ENCODE measurements at places on chromosomes 13 and 19. TPM values are rescaled to one million over a fixed set of nuclear protein-coding genes. Genes with fewer than 3 reads are reported as not detected.

DNA sequence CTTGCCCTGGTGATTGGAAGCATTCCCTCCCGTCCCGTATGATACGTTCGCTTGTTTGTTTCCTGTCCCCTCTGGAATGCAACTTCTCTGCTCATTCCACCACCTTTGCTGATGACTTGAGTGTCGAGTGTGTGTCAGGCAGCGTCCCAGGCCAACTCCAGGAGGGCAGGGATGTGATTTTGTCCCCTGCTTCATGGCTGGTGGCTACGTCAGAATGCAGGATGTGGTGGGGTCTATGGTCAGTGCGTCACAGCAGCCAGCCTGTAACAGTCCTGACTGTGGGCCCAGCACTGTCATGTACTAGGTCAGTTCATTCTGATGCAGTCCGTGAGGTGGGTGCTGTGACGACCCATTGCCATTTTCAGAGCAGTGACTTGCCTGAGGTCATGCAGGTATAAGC is 16.2 kb downstream of the BRSK1 start:
- no peak for DNase-seq

GRCh38 chr19:17726964-17727773 is 7.9 kb downstream of the MAP1S start:
- no peak for DNase-seq

- DNase-seq, result no peak
Measured at GRCh38 chr19:18644196-18645034, 7.6 kb downstream of the KLHL26 start.

DNA sequence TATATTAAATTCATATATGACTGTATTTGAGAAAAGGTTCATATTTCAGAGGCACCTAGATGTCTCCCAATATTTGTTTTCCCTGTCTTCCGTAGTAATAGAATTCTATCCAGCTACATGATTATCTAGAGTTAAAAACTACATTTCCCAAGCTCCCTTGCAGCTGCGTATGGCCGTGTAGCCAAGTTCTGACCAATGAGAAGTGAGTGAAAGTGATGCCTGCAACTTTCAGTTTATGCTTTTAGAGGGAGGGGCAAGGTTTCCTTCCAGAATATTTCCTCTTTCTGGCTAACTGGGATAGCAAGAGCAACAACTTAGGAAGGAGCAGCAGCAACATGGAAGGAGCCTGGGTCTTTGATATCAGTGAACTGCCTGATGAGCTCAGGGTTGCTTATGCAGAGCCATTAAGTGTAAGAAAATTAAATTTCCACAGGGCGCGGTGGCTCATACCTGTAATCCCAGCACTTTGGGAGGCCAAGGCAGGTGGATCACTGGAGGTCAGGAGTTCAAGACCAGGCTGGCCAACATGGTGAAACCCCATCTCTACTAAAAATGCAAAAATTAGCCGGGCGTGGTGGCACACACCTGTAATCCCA is 23.2 kb upstream of the CYP2A13 start:
- no peak for DNase-seq

DNA sequence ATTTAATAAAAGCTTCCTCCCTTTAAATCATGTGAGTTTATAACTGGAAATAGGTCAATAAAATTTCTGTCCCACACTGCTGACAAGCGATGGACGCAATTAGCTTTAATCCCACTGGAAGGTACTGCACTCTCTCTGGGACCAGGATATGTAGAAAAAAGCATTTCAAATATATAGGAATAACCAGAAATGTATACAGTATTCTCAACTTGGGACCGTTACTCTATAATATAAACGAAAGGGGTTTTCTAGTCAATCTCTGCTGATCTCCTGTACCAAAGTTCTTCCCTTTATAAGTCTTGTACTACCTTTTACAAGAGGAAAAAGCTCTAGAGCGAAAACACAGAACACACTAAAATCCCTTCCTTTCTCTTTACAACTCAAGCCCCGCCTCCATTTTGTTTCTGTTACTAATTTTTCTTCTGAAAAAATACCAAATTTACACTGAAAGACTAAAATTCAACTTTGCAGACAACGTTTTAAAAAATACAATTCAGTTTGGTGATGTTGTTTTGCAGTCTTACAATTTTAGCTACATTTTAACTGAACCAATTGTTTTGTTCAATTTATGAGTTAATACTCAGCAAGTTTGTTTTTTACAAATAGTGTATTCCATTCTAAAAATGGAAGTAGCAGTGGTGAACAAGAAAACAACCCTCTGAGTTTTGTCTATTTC is 1.7 kb upstream of the USPL1 start:
- no peak for DNase-seq

GRCh38 chr19:38394488-38394887 is 6.0 kb downstream of the SPRED3 start:
- peak; percentile 43 for DNase-seq

DNA sequence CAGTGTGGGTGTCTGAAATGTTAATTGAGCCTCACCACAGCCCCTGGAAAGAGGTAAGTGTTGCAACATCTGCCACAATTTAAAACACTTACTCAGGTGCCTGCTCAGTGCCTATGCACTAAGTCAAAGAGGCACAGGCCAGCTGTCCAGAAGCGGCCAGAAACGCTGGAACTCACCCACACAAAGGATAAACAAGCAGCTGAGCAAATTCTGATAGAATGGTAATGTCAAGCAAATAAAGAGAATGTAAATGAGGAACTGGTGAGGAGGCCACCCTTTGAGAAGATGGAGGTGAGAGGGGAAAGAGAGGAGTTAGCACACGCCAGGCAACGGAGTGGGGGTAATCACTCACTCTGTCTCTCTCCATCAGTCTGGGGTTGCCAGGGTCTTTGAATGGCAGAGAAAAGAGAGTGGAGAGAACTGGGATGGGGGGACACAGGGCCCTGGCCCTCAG is 67.7 kb upstream of the SERP2 start:
- no peak for DNase-seq

Gene DEDD2
- total RNA-seq, result 82.8 TPM

Gene ATP7B
- 2.6 TPM for total RNA-seq
